Hepatocyte (in vitro differentiated cells): ENCODE measurements at places on chromosomes 3 and 15. TPM values are rescaled to one million over a fixed set of nuclear protein-coding genes. Genes with fewer than 3 reads are reported as not detected.

DNA sequence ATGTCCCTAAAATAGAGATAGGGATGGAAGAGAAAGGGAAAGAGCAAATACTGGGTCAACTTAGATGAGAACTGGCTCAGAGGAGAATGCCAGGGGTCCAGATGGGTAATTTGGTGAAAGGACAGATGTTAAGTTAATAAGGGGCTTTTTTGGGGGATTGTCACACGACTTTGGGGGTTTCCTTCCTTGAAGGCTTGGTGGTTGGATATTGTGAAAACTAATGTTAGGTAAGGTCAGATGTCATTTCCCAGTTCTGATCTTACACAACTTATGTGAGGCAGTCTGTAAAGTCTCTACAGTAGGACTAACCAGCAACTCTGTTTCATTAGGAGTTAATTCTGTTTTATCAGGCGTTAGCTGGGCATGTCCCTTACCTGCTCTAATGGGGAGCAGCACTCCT is 231.1 kb downstream of the NR2F2 start:
- no peak for DNase-seq
- no peak overlapping the region for H3K4me3 ChIP-seq
- H3K4me1 ChIP-seq: no peaks in the 10 kb centered on the region
- H3K27me3 ChIP-seq: no peaks in the 10 kb centered on the region
- no peaks in the 10 kb centered on the region for H3K36me3 ChIP-seq

DNA sequence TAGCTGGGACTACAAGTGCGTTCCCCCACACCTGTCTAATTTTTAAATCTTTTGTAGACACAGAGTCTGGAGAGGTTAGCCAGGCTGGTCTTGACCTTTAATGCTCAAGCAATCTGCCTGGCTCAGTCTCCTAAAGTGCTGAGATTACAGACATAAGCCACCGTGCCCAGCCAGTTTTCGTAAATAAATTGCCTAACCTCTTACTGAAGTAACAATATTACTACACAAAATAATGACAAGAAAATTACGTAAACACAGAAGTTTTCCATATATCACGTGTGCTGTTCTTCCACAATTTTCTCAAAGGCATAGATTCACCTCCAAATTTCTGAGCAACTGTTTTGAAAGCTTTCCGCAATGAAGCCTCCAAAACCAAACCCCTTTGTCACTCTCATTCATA is 58.1 kb upstream of the PROK2 start:
- no peaks in the 10 kb centered on the region for H3K36me3 ChIP-seq
- H3K4me1 ChIP-seq: no peaks in the 10 kb centered on the region
- no peak overlapping the region for H3K4me3 ChIP-seq
- no peak for DNase-seq
- no peak overlapping the region for H3K27ac ChIP-seq

GRCh38 chr15:25710184-25710583 is 152.9 kb downstream of the ATP10A start:
- no peaks in the 10 kb centered on the region for H3K4me1 ChIP-seq
- H3K36me3 ChIP-seq: no peaks in the 10 kb centered on the region
- H3K4me3 ChIP-seq: no peak overlapping the region
- H3K27ac ChIP-seq: no peak overlapping the region

Gene GOLGA6D
- polyA plus RNA-seq: not detected in 2 replicates

DNA sequence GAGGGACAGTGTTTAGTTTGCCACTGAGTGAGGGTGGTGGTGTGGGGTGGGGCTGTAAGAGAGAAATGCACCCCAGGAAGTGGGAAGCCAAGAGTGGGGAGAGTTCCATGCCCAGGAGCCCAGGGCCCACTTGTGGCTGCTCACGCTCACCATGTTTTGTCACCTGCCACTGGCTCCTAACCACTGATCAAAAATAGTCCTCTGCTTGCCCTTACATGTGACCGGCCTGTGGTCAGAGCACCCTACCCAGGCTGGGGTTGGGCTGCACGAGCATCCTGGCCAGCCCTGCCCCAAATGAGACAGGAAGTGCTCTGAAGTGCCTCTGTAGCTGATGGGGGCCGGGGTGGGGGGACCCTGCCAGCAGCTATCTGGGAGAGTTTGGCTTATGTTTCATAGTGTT is 216.3 kb downstream of the RPLP1 start:
- DNase-seq: no peak
- H3K36me3 ChIP-seq: no peaks in the 10 kb centered on the region
- H3K27me3 ChIP-seq: peaks cover 3% of the 10 kb centered on the region
- H3K4me1 ChIP-seq: no peaks in the 10 kb centered on the region
- no peak overlapping the region for H3K27ac ChIP-seq

GRCh38 chr3:46280105-46280797 is 38.0 kb downstream of the CCR3 start:
- H3K27me3 ChIP-seq: no peaks in the 10 kb centered on the region
- no peaks in the 10 kb centered on the region for H3K4me1 ChIP-seq
- no peak overlapping the region for H3K27ac ChIP-seq
- H3K36me3 ChIP-seq: no peaks in the 10 kb centered on the region
- peak; percentile 26 for DNase-seq

- H3K27me3 ChIP-seq: no peaks in the 10 kb centered on the region
- no peaks in the 10 kb centered on the region for H3K4me1 ChIP-seq
- no peak for DNase-seq
- H3K4me3 ChIP-seq: no peak overlapping the region
- no peak overlapping the region for H3K27ac ChIP-seq
- H3K36me3 ChIP-seq: no peaks in the 10 kb centered on the region
These were observed 89.8 kb downstream of the LRIG1 start for GRCh38 chr3:66410976-66411375.

GRCh38 chr3:59411186-59411585 is 361.4 kb upstream of the CFAP20DC start:
- no peak overlapping the region for H3K27ac ChIP-seq
- peaks cover 18% of the 10 kb centered on the region for H3K4me1 ChIP-seq
- H3K36me3 ChIP-seq: no peaks in the 10 kb centered on the region
- no peak for DNase-seq

GRCh38 chr3:101042996-101043686 is 49.9 kb upstream of the ABI3BP start:
- H3K27ac ChIP-seq: no peak overlapping the region
- H3K4me1 ChIP-seq: no peaks in the 10 kb centered on the region
- no peaks in the 10 kb centered on the region for H3K27me3 ChIP-seq
- DNase-seq: no peak

Gene SLC28A2
- 0.29 and 1.5 TPM in 2 replicates for polyA plus RNA-seq

DNA sequence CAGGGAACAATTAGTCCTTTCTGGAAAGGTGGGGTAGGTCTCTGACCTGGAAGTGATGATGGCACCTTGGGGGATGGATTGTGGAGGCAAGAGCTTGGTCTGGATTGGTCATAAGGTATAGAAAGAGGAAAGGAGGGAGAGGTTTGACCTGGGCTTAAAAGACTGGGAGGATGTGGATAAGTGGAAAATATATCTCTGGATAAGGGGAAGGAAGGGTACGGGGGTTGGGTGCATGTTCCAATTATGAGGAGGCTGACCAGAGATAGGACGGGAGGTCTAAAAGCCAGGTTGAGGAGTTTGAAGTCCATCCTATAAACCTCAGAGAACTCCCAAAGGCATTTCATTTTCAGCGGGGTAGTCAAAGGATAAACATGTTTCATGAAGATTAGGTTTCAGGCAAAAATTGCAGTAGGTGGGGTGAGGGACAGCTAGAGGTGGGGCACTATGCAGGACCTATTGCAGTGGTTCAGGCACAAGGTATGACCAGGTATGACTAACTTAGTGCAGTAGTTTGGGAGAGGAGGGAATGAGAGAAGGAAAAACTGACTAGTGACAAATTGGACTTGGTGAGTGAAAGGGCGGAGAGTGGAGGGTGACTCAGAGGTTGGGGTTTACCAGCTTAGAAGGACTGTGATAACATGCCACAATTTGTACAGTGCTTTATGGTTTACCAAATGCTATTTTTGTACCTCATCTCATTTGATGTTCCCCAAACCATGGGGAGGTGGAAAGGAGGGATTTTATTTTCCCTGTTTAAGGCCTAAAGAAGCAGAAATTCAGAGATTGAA is 10.7 kb downstream of the PDE8A start:
- peak overlapping the region; percentile 74 for H3K27ac ChIP-seq
- no peak overlapping the region for H3K4me3 ChIP-seq
- DNase-seq: peak; percentile 68

Gene VWA5B2
- polyA plus RNA-seq: 1.0 and 1.5 TPM in 2 replicates

GRCh38 chr3:94423578-94423977 is 360.7 kb downstream of the NSUN3 start:
- no peak overlapping the region for H3K4me3 ChIP-seq
- H3K4me1 ChIP-seq: no peaks in the 10 kb centered on the region
- DNase-seq: no peak
- H3K27me3 ChIP-seq: no peaks in the 10 kb centered on the region

DNA sequence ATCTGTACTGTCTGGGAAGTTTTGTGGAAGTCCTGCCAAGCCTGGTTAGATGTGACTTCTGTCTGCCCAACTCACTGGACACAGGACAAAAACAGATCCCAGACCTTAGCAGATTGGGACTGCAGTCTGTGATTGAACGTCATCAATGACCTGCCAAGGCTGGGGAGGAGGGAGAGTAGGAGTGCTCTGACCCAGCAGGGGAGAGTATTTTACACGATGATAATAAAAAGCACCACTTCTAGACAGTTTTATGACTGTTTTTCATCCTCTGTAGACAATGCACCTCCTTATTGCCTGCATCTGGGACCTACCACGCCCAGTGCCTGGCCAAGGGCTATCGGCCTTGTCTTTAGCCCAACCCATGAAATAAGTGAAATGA is 102.3 kb upstream of the NR2E3 start:
- H3K4me3 ChIP-seq: no peak overlapping the region
- no peak for DNase-seq
- no peaks in the 10 kb centered on the region for H3K27me3 ChIP-seq
- H3K27ac ChIP-seq: peak overlapping the region; percentile 48
- H3K4me1 ChIP-seq: peaks cover 13% of the 10 kb centered on the region
- no peaks in the 10 kb centered on the region for H3K36me3 ChIP-seq

DNA sequence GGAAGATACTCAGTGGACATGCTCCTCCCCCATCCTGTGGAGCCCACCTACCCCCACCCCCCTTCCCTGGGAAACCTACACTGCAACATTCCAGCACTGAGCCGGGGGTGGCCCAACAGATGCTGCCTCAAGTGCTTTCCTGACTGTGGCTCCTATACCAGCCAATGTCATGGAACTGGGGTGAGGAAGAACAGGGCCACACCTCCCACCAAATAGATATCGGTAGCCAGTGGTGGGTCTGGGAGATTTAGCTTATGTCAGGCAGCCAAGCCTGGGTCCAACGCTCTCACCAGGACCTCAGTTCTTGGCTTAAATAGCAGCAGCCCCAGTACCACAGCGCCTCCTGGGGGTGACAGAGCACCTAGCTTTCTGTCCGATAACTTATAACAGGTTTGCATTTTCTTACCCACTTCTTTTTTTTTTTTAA is 30.3 kb downstream of the CDC25A start:
- H3K36me3 ChIP-seq: no peaks in the 10 kb centered on the region
- peak; percentile 74 for DNase-seq
- H3K27me3 ChIP-seq: no peaks in the 10 kb centered on the region
- H3K27ac ChIP-seq: no peak overlapping the region

DNA sequence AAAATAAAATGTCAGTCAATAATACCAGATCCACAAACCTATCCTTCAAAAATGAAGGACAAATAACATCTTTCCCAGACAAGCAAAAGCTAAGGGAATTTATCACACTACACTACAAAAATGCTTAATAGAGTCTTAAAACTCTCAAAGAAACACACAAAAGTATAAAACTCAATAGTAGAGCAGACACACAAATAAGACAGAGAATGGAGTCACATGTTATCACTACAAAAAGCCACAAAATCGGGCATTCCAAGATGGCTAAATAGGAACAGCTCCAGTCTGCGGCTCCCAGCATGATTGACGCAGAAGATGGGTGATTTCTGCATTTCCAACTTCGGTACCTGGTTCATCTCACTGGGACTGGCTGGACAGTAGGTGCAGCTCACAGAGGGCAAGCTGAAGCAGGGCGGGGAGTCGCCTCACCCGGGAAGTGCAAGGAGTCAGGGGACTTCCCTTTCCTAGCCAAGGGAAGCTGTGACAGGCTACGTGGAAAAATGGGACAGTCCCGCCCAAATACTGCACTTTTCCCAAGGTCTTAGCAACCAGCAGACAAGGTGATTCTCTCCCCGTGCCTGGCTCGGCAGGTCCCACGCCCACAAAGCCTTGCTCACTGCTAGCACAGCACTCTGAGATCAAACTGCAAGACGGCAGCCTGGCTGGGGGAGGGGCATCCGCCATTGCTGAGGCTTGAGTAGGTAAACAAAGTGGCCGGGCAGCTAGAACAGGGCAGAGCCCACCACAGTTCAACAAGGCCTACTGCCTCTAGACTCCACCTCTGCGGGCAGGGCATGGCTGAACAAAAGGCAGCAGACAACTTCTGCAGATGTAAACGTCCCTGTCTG is 46.3 kb downstream of the SENP7 start:
- peaks cover 11% of the 10 kb centered on the region for H3K4me1 ChIP-seq
- H3K27ac ChIP-seq: peak overlapping the region; percentile 92
- peak overlapping the region; percentile 4 for H3K4me3 ChIP-seq
- peak; percentile 79 for DNase-seq

DNA sequence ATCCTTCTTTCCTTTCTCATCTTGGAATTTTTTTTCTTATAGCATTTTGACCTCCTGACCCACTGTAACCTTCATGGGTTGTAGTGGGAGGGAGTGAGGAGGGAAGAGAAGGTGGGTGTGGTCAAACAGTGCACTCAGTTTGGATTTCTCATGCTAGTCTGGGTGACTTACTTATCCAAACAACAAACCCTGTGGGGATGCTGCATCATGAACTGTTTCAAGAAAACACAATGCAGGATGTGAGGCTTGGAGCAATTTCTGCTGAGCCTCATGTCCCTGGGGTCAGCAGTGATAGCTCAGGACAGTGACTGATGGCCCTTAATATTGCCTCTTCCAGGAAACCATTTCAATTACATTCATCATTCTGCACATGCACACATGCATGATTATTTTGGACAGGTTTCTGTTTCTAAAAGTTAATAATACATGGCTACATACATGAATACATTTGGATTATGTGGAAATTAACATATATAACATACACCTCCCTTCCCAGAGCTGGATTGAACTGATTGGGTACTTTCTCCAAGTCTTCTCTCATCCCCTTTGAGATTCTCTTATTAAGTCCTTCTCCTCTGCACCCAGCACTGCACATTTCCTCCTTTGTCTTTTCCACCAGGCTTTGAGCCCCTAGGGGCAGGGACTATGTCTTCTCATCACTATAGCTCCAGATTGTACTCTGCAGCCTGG is 61.2 kb downstream of the ADAMTSL3 start:
- H3K4me3 ChIP-seq: no peak overlapping the region
- no peaks in the 10 kb centered on the region for H3K36me3 ChIP-seq
- H3K27ac ChIP-seq: no peak overlapping the region
